Mesothelial cell of epicardium (in vitro differentiated cells): ENCODE measurements at places on chromosomes 5 and 9. TPM values are rescaled to one million over a fixed set of nuclear protein-coding genes. Genes with fewer than 3 reads are reported as not detected.

GRM6 gene
- total RNA-seq: not detected in 3 replicates

DNA sequence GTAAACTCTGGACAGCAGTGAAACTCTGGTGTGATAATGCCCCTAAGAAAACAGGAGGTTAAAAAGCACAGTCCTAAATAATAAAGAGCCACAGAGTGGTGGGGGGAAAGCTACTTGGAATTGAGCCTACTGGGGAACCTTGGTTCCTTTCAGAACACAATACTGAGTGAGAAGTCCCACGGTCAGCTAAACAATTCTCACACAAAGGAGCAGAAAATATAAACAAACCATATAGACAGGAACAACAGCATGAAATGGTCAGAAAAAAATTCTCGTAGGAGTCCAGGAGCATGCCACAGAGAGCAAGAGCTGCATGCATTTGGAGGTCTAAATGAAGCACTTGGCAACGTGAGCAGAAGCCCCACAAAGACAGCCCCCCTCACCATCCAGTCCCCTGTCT is 56.0 kb downstream of the TEK start:
- DNase-seq: no peak

DNA sequence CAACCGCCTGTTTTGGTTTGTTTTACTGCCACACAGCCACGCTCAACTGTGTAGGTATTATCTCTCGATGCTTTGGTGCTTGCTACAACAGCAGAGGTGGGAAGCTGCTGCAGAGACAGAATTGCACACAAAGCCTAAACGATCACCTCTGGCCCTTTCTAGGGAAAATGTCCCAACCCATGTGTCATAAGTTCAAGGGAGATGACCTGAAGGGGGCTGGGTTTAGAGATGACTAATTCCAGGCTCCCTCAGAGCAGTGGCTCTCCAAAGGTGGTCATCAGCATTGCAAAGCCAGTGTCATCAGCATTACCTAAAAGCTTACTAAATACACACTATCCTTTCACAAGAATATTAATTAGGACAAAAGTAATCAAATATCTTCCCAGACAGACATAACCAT is 10.9 kb downstream of the ZNF622 start:
- DNase-seq: no peak

- DNase-seq: no peak
Measured at GRCh38 chr9:86454701-86455615, 100.7 kb upstream of the TUT7 start.
